ENCODE measurements at places on chromosomes 5 and 9. TPM values are rescaled to one million over a fixed set of nuclear protein-coding genes. Genes with fewer than 3 reads are reported as not detected.

- no peak overlapping the region for H3K4me3 ChIP-seq
- no peaks in the 10 kb centered on the region for H3K27me3 ChIP-seq
- H3K36me3 ChIP-seq = no peaks in the 10 kb centered on the region
- DNase-seq = no peak
Measured at GRCh38 chr5:134248256-134248655, 22.4 kb upstream of the PPP2CA start.

GRCh38 chr5:59698207-59699178 is 195.0 kb downstream of the PDE4D start:
- no peak overlapping the region for H3K27ac ChIP-seq
- no peak for DNase-seq
- H3K27me3 ChIP-seq = no peaks in the 10 kb centered on the region
- no peak overlapping the region for H3K4me3 ChIP-seq

- H3K4me1 ChIP-seq = peaks cover 11% of the 10 kb centered on the region
- no peaks in the 10 kb centered on the region for H3K36me3 ChIP-seq
- H3K27me3 ChIP-seq = no peaks in the 10 kb centered on the region
Measured at GRCh38 chr9:106878081-106878837, 15.3 kb downstream of the ZNF462 start.

GRCh38 chr9:95611354-95611753 is 94.6 kb upstream of the PTCH1 start:
- no peak for DNase-seq
- no peak overlapping the region for H3K4me3 ChIP-seq
- peaks cover 5% of the 10 kb centered on the region for H3K4me1 ChIP-seq
- H3K36me3 ChIP-seq = no peaks in the 10 kb centered on the region

DNA sequence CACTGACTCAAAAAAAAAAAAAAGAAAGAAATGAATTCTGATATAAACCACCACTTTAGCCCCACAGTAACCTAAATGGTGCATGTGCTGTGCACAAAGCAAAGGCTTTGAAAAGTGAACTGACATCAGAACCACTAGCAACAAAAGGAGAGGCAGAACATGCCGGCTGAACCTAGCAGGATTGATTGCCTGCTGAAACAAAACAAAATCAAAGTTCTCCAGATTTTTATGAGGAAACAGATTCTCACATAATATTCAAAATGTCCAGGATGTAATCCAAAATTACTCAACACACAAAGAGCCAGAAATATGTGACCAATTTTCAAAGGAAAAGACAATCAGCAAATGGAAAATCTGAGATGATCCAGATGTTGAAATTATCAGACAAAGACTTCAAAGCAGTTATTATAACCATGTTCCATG is 37.9 kb downstream of the UBTD2 start:
- H3K36me3 ChIP-seq = no peaks in the 10 kb centered on the region
- H3K27ac ChIP-seq = no peak overlapping the region
- H3K4me3 ChIP-seq = no peak overlapping the region
- no peaks in the 10 kb centered on the region for H3K4me1 ChIP-seq

DNA sequence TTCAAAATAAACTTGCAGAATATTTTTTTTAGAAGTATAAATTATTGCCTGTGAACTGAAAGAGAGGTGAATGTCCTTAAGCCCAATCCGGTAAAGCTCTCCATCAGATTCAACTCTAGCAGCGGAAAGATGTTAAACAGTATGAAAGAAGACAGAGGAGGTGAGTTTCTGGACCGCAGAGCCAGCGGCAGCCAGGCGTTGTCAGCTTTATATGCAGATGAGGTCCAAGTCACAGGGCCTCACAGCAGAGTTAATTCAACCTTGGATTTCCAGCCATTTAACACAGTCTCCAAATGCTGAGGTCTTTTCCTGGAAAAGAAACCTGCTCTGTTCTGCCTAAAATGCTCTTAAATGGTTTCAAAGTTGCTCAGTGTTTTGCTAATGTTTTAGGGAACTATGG is 75.5 kb downstream of the OTULIN start:
- no peak overlapping the region for H3K4me3 ChIP-seq
- H3K27ac ChIP-seq = no peak overlapping the region
- H3K36me3 ChIP-seq = peaks cover 4% of the 10 kb centered on the region
- no peaks in the 10 kb centered on the region for H3K27me3 ChIP-seq

GRCh38 chr9:114680259-114681001 is 1.6 kb downstream of the TEX48 start:
- no peak overlapping the region for H3K27ac ChIP-seq
- H3K27me3 ChIP-seq = no peaks in the 10 kb centered on the region
- no peaks in the 10 kb centered on the region for H3K36me3 ChIP-seq
- no peak overlapping the region for H3K4me3 ChIP-seq
- H3K4me1 ChIP-seq = no peaks in the 10 kb centered on the region
- DNase-seq = no peak

DNA sequence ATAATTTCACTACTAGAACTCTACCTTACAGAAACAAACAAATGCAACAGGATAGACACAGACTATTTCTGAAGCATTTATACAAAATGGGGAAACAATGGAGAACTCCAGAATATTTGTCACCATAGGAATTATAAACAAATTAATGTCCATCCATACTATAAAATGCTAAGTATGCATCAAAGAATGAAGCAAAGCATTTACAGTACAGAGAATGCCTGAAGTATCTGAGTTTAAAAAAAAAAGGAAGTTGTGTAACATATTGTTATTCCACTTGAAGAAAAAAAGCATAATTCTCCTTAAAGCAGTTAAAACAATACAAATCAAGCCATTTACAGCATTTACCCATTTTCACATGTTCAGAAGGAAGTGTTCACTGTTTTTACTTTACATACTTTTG is 53.0 kb downstream of the DROSHA start:
- H3K27ac ChIP-seq = no peak overlapping the region
- H3K36me3 ChIP-seq = no peaks in the 10 kb centered on the region
- no peaks in the 10 kb centered on the region for H3K27me3 ChIP-seq
- DNase-seq = no peak

- H3K4me3 ChIP-seq = no peak overlapping the region
- H3K27ac ChIP-seq = no peak overlapping the region
- no peak for DNase-seq
- no peaks in the 10 kb centered on the region for H3K36me3 ChIP-seq
- H3K27me3 ChIP-seq = no peaks in the 10 kb centered on the region
- H3K4me1 ChIP-seq = no peaks in the 10 kb centered on the region
Measured at GRCh38 chr9:11595756-11596155, 983.0 kb upstream of the PTPRD start.

DNA sequence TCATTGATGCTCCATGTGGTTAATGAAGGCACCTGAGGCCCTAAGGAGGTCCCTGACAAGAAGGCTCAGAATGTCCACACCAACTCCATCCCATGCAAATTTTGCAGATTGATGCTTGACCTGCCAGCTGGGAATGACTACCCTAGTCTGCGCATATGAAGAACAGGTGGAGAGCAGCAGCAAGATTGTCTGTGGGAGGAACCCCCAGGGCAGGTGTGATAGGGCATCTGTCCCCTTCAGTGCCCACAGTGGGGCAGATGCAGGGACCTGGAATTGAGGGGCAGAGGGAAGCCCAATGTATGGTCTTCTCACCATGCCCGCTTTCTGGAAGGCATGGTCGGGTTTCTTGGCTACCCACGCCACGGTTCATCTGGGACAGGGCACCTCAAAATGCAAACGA is 79.6 kb downstream of the MACROH2A1 start:
- DNase-seq = no peak
- H3K4me1 ChIP-seq = peaks cover 13% of the 10 kb centered on the region
- no peak overlapping the region for H3K27ac ChIP-seq
- no peak overlapping the region for H3K4me3 ChIP-seq

DNA sequence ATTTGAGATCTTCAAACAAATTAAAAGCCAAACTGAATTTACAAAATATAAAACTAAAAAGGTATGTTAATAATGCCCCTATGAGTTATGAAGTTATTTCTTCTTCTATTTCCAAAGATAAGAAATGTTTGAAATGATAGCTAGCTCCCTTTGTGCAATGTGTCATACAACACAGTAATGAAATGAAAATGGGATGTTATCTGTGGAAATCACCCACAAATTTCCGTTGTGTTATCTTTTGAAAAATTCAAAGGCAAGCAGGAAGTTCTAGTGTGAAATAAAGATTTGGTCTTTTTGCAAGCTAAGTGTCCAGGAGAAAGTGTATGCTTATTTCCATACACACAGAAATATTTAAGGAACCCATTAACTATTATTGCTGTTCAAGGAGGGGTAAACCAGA is 375.3 kb upstream of the PRR16 start:
- no peaks in the 10 kb centered on the region for H3K36me3 ChIP-seq
- no peaks in the 10 kb centered on the region for H3K27me3 ChIP-seq
- H3K27ac ChIP-seq = no peak overlapping the region

DNA sequence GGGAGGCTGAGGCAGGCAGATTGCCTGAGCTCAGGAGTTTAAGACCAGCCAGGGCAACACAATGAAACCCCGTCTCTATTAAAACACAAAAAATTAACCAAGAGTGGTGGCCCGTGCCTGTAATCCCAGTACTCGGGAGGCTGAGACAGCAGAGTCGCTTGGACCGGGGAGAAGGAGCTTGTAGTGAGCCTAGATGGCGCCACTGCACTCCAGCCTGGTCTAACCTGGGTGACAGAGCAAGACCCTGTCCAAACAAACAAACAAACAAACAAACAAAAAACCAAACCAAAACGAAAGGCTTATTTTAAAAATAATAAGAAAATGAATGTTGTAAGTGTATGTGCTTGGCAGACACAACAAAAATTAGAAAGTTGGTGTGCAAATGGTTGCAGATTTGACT is 536.3 kb upstream of the PTPRD start:
- no peaks in the 10 kb centered on the region for H3K27me3 ChIP-seq
- H3K27ac ChIP-seq = no peak overlapping the region
- DNase-seq = no peak
- H3K36me3 ChIP-seq = no peaks in the 10 kb centered on the region

GRCh38 chr9:14144215-14144614 is 169.7 kb downstream of the NFIB start:
- H3K36me3 ChIP-seq = no peaks in the 10 kb centered on the region
- no peaks in the 10 kb centered on the region for H3K4me1 ChIP-seq
- H3K27me3 ChIP-seq = no peaks in the 10 kb centered on the region
- no peak overlapping the region for H3K27ac ChIP-seq
- no peak for DNase-seq

- DNase-seq = no peak
- no peaks in the 10 kb centered on the region for H3K4me1 ChIP-seq
- no peak overlapping the region for H3K27ac ChIP-seq
Measured at GRCh38 chr5:81572201-81572600, 178.3 kb upstream of the ACOT12 start.

DNA sequence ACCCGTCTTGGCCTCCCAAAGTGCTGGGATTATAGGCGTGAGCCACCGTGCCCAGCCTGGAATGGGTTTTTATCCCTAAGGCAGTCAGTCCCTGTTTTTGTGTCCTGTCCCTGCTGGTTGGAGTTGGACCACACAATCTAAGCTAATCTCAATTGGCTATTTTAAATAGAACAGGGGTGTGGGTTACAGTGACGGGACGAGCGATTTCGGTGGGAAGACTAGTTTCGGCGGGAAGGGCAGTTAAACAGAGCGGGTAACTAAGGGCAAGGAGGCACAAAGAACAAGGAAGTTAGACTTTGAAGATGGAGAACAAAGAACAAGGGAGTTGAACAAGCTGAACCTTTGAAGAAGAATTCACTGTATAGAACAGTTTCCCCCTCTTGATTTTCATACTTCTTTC is 1.4 kb downstream of the GTF3C5 start:
- DNase-seq = no peak
- no peaks in the 10 kb centered on the region for H3K27me3 ChIP-seq
- no peaks in the 10 kb centered on the region for H3K36me3 ChIP-seq
- H3K27ac ChIP-seq = no peak overlapping the region
- H3K4me3 ChIP-seq = peak overlapping the region; percentile 86
- H3K4me1 ChIP-seq = peaks cover 9% of the 10 kb centered on the region

GRCh38 chr5:35066260-35066795 is 18.6 kb upstream of the AGXT2 start:
- no peak for DNase-seq
- H3K27ac ChIP-seq = no peak overlapping the region
- H3K36me3 ChIP-seq = no peaks in the 10 kb centered on the region
- no peaks in the 10 kb centered on the region for H3K4me1 ChIP-seq

GRCh38 chr9:16475996-16476395 is 394.5 kb downstream of the BNC2 start:
- H3K4me1 ChIP-seq = no peaks in the 10 kb centered on the region
- no peaks in the 10 kb centered on the region for H3K27me3 ChIP-seq
- H3K36me3 ChIP-seq = no peaks in the 10 kb centered on the region
- H3K4me3 ChIP-seq = no peak overlapping the region
- DNase-seq = no peak

GRCh38 chr5:5421149-5421960 is 1.1 kb upstream of the ICE1 start:
- H3K4me1 ChIP-seq = peaks cover 5% of the 10 kb centered on the region
- no peaks in the 10 kb centered on the region for H3K36me3 ChIP-seq
- H3K4me3 ChIP-seq = peak overlapping the region; percentile 98
- no peaks in the 10 kb centered on the region for H3K27me3 ChIP-seq
- DNase-seq = no peak

DNA sequence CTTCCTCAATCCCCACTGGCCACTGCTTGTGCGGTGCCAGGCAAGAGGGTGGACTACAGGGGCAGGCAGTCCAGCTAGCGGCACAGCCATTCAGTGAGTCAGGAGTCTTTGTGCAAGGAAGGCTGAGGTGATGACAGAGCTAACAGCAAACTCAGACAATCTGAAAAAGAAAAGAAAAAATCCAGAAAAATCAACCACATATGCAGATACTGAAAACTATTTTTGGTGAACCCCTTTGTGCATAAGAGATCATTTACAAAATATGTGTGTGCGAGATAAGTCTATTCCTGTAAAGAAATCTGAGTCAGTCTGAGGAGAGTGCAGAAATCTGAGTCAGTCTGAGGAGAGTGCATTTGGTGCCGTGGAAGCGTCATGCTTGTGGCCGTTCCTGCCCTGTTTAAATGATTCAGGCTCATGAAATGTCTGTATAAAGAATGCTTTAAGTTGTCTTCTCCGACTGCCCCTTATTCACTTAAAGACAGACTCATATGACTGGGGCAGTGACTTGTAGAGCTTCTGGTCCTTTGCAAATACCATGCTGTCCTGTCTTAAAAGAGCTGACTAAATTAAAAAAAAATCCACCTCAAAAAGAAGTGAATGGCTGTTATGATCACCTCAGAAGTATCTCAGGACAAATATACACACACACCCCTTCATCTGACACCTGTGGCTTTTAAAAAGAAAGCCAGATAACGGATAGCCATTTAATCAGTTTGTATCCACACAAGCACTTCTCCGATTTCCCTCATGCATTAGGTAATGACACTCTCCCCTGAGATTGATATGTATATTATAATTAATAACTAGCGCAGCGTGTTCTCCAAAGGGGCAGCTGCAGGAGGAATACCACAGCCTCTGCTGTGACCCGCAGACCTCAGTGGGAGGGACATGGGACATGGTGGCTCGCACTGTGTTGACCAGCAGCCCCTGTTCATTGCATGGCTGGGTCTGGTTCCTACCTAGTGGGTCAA is 47.3 kb downstream of the TRIO start:
- H3K4me3 ChIP-seq = no peak overlapping the region
- no peaks in the 10 kb centered on the region for H3K36me3 ChIP-seq
- H3K27me3 ChIP-seq = no peaks in the 10 kb centered on the region
- peaks cover under 1% of the 10 kb centered on the region for H3K4me1 ChIP-seq
- no peak overlapping the region for H3K27ac ChIP-seq
- no peak for DNase-seq

GRCh38 chr5:150043657-150044328 is 42.6 kb downstream of the CSF1R start:
- no peaks in the 10 kb centered on the region for H3K27me3 ChIP-seq
- peaks cover 9% of the 10 kb centered on the region for H3K36me3 ChIP-seq
- H3K4me3 ChIP-seq = no peak overlapping the region
- no peak for DNase-seq
- no peak overlapping the region for H3K27ac ChIP-seq

ARSK gene
- total RNA-seq = 23.3 TPM

EMB gene
- total RNA-seq = 23.9 TPM

WDR31 gene
- 6.4 TPM for total RNA-seq
